GM23248 (cell line): ENCODE measurements at places on chromosomes 12 and 14. TPM values are rescaled to one million over a fixed set of nuclear protein-coding genes. Genes with fewer than 3 reads are reported as not detected.

Gene GPRC5A
- total RNA-seq = 32.9 and 37.8 TPM in 2 replicates

Gene EML5
- total RNA-seq = under 0.01 TPM in 1 of 2 replicates, not detected in the other

Gene LALBA
- total RNA-seq = not detected in 2 replicates

- DNase-seq = no peak
Measured at GRCh38 chr12:89901906-89902642, 193.4 kb upstream of the ATP2B1 start.

Gene TMPRSS12
- total RNA-seq = not detected in 2 replicates

- DNase-seq = no peak
Measured at GRCh38 chr12:54311051-54311450, 10.2 kb upstream of the NFE2 start.

Gene CDKL1
- total RNA-seq = 1.1 and 5.0 TPM in 2 replicates

DNA sequence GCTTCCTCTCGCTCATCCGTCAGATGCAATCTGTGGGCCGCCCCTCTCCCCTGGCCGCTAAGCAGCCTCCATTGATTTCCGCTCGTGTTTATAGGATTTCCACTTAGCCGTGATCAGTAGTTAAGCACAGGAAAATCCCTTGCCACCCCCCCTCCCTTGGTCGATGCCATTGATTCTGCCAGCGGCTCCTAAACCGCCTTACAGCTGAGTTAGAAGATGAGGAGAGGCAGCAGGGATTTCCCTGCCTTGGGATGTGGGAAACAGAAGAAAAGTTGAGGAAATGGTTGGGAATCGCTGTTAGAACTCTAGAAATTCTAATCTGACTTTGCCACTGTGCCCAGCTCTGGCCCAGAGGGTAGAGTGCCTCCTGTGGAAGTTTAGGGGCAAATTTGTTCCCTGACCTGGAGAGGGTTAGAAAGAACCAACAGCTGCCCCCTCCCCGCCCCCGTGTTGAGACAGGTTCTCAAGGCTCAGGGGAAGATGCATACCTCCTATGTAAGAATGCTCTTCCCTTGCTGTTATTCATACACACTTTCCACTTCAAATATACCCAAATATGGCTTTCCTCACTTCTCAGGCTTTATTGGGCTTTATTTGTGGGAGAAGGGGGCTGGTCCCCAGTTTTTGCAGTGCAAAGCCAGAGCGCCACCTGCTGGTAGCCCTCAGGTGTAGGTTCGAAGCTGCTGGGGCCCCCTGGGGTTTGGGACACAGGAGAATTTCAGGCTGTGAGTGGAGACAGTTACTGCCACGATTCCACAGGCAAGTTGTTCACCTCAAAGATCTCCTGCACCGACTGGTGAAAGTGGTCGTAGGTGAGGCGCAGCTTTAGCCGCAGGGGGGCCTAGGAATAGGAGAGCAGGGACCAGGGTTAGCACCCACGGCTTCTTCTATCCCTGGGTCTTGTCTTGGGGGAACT lies 3.2 kb downstream of the THTPA start:
- DNase-seq = peak; percentile 79

DNA sequence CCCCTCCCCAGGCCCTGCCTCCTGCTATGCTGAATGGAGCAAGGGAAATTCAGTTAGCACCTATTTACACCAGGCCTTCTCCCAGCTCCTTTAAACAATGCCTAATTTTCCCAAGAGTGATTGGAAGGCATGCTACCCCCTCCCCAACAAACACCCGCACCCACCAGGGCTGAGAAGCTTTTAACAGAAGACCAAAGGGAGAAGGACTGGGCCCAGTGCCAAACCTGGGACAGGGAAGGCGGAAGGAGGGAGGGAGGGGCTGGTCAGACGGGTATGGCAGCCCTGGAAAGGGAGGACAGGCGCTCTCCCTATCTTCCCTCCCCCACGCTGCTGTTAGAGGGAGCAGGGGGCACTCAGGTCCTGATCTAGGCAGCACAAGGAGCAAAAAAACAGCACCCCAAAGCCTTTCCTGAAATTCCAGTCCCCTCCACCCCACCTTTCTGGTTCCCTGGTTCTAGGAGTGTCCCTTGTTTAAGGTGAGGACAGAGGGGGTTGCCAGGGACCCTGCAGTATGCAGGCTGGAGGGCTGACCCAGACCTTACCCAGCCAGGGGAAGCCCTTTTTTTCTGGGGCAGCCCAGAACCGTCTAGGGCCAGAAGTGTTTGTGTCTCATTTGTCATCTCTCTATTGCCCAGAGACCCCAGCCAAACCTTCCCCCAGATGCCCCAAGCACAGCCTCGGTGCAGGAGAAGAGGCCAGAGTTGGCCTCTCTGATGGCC lies 2.4 kb upstream of the KRT8 start:
- DNase-seq = no peak

GRCh38 chr12:50055831-50056638 lies 1.4 kb upstream of the ASIC1 start:
- DNase-seq = peak; percentile 69

Gene DIO2
- total RNA-seq = 31.5 and 45.4 TPM in 2 replicates

GRCh38 chr12:1130164-1130563 lies 139.1 kb downstream of the ERC1 start:
- no peak for DNase-seq

DNA sequence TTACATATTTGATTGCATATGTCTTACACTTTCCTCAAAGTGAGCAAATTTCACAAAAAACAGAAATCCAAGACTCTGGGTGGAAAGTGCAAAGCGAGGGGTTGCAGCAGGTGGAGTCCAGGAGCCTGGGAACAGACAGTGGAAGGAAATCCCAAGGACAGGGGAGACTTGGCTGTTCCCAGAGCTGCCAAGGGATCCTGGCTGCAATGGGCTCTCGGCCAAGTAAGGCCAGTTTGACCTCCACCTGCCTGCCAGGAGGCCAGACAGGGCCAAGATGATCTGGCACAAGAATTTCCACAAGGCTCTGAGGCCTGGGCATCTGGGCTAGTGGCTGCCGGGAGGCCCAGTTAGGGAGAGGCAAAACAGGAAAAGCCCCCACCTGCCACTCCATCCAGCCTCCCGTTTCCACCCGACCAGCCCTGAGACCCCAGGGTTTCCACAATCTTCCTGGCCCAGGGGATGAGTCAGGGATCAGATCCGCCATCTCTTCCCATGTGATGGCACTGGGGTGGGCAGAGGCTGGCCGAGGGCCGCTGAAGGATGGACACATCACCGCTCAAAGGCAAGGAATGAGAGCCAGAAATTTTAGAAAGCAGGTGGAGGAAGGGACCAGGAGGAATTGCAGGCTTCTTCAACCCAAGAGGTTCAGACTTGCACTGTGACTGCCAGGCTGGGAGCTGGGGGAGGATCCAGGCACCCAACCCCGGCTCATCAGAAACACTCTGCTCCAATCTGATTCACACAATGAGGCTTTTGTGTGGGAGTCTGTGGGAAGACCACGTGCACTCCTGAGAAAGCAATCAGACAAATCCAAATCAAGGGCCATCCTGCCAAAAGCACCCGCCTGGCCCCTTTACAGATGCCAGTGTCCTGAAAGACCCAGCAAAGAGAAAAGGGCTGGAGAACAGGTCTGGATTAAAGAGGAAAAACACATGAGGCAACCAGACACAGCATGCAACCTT lies 16.3 kb downstream of the SCARB1 start:
- peak; percentile 40 for DNase-seq

GRCh38 chr12:53618275-53618674 lies 7.9 kb downstream of the ATF7 start:
- DNase-seq = peak; percentile 14

Gene IKZF4
- total RNA-seq = 1.4 and 1.5 TPM in 2 replicates

DNA sequence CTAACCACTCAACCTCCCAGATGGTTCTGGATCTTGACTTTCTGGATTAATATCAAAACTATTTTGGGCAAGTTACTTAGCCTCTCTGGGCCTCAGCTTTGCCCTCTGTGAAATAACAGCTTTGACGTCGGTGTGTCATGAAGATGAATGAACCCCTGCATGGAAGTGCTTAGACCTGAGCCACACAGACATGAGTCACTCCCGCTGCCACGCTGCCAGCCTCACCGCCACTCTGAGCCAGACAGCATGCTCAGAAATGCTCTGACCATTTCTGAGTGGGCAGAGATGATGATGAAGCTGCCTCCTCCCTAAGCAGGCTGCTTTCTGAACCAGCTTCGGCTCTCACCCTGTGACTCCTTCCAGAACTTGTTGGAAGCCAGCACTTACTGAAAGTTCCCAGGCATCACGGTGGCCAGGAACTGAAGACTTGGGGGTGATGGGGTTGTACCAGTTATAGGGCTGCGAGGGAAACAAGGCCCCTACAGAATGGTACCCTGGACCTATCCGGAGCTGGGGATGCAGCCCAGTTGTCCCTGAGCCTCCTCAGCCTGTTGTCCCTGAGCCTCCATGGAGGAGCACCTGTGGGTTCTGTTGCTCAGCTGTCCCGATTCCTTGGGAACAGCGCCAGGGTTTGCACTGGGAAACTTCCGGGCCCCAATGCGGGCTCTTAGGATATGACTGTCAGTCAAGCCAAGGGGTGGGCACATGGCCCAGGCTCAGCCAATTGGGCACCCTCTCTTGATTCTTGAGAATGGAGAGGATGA lies 2.0 kb upstream of the CCDC197 start:
- peak; percentile 96 for DNase-seq

Gene RNASE7
- total RNA-seq = not detected in 2 replicates

Gene CMAS
- 30.4 and 42.2 TPM in 2 replicates for total RNA-seq

GRCh38 chr12:117724543-117724942 lies 244.2 kb downstream of the KSR2 start:
- peak; percentile 13 for DNase-seq

Gene PRPH
- total RNA-seq = not detected in 2 replicates

DNA sequence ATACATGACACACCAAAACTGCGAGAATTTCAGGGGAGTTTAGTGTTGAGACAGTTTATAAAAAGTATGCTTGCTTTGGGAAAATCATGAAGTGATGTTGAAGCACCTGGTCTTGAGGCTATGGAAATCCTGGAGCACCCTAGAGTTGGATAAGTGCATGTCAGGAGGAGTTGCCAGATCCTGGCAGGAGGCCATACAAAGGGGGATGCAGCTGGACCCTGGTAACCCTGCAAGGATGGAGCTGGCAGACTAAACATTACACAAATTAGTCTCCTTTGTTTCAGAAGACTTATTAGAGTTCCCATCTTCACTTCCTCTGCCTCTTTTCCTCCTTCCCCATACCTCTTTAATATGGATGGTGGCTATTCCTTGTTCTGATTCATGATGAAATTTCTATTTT lies 907.0 kb downstream of the BCL11B start:
- no peak for DNase-seq

Gene NYNRIN
- 3.7 and 4.4 TPM in 2 replicates for total RNA-seq

GRCh38 chr12:24227551-24227950 lies 278.1 kb upstream of the SOX5 start:
- DNase-seq = no peak

Gene NRXN3
- total RNA-seq = 0.11 TPM in 1 of 2 replicates, not detected in the other
